Fibroblast of skin of back (primary cell): ENCODE measurements at places on chromosomes 6 and 20.

- DNase-seq = no peak
These were observed 279.7 kb upstream of the FLRT3 start for GRCh38 chr20:14617123-14617522.

- no peak for DNase-seq
These were observed 27.9 kb downstream of the KAT14 start for GRCh38 chr20:18165553-18165952.

DNA sequence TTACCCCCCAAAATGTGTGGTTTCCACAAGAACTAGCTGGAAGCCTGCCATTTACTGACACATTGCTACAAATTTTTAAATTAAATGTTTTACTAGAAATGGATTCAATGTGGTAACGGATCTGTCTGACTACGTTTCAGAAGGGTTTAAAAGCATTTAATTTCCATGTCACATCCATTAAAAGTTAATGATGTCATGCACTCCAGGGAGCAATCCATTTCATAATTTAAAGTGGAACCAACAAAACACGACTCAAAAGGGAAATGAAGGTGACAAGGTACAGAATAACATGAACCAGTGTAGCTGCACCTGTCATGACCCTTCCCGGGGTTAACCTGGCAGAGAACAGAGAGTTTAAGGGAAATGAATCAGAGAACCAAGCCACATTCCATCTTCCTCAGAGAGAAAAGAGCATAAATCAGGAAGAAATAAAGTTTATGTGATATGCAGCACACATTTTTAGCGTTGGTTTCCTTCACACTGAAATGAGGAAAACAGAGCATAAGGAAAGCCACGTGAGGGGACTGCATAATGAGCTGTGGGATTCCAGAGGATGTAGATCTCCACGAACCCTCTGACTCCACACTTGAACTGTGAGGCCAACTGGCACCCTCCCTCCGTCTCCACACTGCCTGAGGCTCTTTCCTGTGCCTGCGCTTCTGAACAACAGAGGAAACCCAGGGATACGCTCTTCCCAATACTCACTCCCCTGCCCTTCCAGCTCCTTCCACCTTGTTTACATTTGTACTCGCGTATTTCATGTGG lies 170.3 kb upstream of the AHI1 start:
- peak; percentile 48 for DNase-seq

DNA sequence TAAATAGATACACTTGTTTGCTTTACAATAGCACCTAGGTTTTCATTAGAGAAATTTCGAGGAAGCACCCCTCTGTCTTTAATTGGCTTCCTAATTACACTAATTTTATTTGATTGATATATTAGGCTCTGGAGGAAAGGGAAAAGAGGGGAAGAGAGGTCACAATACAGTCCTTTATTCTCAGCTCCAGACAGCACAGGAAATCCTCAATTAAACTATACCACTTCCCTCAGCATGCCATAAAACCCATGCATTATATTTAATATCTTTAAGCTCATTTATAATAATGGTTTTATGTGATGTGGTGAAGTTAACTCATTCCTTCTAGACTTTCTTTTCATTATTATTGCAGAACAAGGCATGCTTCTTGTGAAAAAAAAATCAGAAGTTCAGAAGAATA lies 17.7 kb upstream of the PDE7B start:
- DNase-seq = no peak

- DNase-seq = no peak
These were observed 12.0 kb upstream of the ADGRF4 start for GRCh38 chr6:47686411-47686810.

GRCh38 chr6:3535776-3536435 lies 79.1 kb upstream of the SLC22A23 start:
- DNase-seq = no peak

- peak; percentile 4 for DNase-seq
These were observed 296.6 kb downstream of the PHACTR1 start for GRCh38 chr6:13012977-13013680.

DNA sequence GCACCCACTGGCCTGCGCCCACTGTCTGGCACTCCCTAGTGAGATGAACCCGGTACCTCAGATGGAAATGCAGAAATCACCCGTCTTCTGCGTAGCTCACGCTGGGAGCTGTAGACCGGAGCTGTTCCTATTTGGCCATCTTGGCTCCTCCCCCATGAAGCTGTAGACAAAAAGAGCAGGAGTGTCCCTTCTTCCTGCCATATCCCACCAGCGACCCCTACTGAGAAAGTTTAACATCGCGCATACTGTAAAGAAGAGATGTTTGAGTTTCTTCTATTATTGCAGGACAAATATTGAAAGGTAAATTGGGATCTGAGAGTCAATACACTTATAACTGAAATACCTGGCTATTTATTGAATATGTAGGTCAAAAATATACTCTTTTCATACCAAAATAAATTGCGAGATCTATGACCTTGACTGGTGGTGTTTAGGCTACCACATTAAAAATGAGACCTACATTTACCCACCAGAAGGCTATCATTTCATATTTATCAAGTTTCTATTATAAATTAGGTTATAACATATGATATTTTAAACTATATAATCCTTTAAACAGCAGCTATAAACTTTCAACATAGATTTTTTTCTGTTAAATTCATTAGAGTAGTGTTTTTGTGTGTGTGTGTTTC lies 586.3 kb downstream of the HTR1B start:
- DNase-seq = peak; percentile 62

- DNase-seq = no peak
These were observed 6.6 kb upstream of the ANKRD60 start for GRCh38 chr20:58235010-58235409.

- DNase-seq = no peak
These were observed 16.5 kb upstream of the RPN2 start for GRCh38 chr20:37162646-37163045.

DNA sequence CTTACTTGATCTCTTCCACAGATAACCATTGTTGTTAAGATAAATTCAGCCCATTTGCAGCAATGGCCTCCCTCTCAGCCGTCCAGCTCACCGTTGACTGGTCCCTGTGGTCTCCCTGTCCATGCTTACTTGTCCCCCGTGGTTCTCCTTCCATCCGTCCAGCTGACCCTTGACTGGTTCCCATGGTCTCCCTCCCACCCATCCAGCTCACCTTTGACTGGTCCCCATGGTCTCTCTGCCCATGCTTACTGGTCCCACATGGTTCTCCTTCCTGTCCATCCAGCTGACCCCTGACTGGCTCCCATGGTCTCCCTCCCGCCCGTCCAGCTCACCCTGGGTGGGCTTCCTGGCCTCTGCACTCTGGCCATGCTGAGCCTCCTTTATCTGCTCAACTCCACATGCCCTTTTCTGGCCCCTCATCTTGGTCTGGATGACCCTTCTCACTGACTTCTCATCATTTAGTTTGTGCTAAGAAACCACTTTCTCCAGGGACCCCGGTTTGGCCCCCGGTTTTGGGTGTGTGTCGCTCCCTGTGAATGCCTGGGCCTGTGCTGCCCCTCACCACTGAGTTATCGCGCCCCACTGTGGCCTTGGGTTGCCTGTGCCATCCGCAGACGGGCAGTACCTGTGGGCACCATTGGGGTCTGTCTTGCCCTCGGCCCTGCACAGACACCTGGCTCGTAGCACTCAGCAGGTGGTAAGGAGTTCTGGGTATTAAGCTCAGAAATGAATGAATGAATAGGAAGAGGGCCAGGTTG lies 146.4 kb downstream of the ERMARD start:
- no peak for DNase-seq

- no peak for DNase-seq
These were observed 122.0 kb upstream of the STMND1 start for GRCh38 chr6:16979677-16980370.

DNA sequence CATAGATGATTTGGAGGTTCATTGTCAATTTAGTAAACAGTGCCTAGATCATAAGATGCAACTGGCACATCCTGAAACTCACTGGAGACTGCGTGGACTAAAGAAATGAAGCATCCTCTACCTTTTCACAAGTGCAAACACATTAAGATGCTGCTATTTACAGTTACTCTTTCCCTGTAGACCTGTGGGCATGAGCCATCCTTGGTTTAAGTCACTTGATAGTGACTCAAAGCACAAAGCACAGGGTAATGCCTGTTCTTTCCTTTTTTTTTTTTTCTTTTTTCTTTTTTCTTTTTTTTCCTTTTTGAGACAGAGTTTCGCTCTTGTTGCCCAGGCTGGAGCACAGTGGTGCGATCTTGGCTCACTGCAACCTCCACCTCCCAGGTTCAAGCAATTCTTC lies 10.0 kb upstream of the HLA-DQA1 start:
- no peak for DNase-seq

DNA sequence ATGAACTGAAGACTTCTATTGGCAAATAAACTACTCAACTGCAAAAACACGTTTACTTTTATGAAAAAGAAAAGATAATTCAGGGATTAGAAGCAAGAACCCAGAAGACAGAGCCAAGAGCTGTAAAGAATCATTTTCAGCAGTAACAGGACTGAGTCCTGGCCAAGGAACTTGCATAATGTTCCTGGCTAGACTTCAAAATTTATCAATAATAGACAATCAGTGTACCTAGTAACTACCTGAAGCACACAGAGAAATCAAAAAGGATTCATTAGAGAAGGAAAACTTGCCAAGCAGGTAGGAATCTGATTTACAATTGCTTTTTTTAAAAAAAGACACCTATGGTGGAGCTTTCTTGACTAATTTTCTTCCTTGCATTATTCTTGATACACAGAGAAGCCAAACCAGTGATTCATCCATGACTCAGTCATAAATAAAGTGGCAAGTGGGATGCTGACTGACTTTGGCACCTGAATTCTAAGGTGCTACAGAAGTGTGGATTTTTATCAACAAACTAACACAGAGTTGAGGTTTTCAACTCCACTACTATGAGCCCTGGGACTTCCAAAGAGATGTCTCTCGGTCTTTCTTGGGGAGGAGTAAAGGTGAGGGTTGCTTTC lies 281.3 kb downstream of the BMP7 start:
- DNase-seq = peak; percentile 32

GRCh38 chr6:6565488-6565887 lies 23.0 kb upstream of the LY86 start:
- DNase-seq = no peak

DNA sequence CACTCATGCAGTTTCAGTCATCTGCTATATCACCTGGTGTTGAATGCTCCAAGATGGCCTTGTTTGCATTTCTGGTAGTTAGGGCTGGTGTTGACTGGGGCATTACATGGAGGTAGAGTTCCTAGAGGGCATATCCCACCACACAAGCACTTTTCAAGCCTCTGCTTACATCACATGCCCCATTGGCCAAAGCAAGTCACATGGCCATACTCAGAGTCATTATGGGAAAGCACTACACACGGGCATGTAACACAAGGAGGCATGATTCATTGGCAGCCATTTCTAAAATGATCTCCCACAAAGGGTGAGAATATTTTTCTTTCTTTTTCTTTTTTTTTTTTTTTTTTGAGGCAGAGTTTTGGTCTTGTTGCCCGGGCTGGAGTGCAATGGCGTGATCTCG lies 73.2 kb downstream of the TRMT6 start:
- no peak for DNase-seq

DNA sequence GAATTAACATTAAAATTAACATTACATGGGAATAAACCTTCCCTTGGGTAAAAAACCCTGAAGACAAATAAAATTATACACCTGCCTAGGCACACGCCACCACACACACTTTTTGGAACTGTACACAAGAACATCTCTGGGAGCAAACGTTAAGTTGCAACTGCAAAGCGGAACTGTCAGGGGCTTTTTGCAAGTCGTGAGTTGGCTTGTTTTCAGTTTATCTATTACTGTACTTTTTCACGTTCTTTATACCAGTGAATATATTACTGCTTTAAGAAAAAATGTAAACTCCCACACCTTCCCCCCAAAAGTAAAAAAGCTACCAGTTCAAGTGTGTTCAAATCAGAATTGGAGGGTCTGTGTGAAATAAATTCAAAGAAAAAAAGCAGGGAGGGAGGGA lies 65.5 kb upstream of the NFATC2 start:
- DNase-seq = no peak

- DNase-seq = peak; percentile 73
These were observed 14.5 kb downstream of the GNL1 start for GRCh38 chr6:30541515-30542403.

DNA sequence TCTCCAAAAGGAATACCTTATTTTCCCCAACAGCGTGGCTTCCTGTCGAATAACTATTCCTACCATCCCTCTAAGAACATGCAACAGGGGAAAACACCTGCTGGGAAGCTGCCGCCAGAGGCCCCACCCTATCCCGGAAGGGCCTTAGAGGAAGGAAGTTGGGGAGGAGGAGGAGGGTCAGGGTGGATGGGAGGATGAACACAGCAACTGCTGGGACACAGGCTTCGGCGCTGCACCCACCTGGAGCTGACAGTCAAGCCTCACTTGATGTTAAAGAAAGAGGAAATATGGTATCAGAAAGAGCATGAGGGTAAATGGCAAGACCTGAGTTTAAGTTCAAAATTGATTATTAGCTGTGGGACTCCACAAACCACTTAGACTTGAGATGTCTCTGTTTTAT lies 36.5 kb upstream of the RPS6KA2 start:
- no peak for DNase-seq

- peak; percentile 98 for DNase-seq
These were observed 289.4 kb upstream of the STXBP5 start for GRCh38 chr6:146914489-146915483.

DNA sequence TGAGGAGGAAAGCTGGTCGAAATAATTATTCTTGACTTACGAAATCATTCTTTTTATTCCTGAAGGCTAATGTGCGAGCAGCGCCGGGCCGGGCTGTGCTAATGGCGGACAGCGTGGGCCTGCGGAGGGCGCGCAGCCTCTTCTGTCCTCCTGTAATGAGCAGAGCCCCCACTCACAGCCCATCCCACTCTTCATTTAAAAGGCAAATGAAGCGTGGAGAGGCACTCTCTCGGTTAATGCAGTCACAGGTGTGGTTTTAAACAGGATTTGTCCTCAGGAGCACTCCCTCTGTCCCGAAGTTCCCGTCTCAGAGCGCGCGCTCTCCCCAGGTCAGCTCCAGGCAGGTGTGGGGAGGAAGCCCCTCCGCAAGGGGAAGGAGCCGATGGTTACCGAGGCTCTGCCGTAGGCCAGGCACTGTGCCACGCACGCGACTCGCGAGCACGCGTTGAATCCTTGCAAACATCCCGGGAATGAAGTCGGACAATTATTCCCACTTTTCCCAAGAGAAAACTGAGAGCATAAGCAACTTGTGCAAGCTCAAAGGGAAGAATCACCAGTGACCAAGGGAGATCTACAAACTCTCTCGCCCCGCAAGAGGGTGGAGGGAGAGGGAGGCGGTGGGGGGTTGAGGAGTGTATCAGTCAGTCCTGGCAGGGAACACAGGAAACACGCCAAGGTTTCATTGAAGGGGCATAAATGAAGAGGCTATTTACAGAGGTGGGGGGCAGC lies 35.5 kb upstream of the ZFAND3 start:
- DNase-seq = peak; percentile 46

DNA sequence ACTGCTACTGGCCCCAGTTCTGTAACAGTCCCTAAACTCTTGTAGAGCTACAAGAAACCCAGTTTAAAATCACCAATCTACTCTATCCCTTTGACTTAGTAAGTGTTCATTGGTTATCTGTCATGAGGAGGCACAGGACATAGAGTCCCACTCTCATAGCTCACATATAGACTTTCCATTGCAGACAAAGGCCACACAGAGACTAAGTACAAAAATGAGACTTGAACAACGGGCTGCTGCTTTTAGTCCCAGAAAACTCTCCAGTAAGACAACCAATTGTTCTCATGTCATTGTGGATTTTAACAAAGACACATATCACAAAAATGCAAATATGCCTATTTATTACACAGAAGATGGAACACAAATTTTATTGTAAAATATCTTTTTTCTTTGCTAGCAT lies 197.4 kb downstream of the PTPRK start:
- DNase-seq = no peak
